ENCODE measurements at places on chromosomes 11 and 22. TPM values are rescaled to one million over a fixed set of nuclear protein-coding genes. Genes with fewer than 3 reads are reported as not detected.

Gene KIF18A
- total RNA-seq = 0.52 TPM

- DNase-seq = peak; percentile 48
- no peaks in the 10 kb centered on the region for H3K27me3 ChIP-seq
- H3K27ac ChIP-seq = no peak overlapping the region
- H3K36me3 ChIP-seq = no peaks in the 10 kb centered on the region
Measured at GRCh38 chr11:123137431-123138224, 57.4 kb downstream of the CLMP start.

DNA sequence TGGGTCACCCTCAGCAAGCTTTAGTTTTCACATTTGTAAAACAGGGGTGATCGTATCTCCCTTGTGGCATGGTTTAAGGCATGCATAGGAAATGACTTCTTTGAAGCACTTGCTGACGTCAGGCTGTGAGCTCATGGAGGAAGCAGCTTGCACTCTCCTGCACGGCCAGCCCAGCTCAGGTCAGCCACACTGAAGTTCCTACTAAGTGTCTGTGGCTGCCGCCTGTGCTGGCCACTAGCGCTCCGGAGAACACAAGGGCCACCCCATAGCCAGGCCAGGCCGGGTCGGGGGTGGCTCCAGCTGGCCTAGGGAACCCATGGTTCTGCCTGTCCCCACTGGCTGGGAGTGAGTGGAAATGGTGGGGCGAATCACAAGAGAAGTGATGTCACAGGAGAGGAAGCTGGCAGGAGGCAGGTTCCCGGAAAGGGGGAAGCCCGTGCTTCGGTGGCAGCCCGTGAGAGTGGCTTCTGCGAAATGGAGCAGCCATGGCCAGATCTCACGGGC lies 28.2 kb downstream of the KCTD17 start:
- H3K4me3 ChIP-seq = no peak overlapping the region
- no peaks in the 10 kb centered on the region for H3K4me1 ChIP-seq
- no peak overlapping the region for H3K27ac ChIP-seq
- no peaks in the 10 kb centered on the region for H3K27me3 ChIP-seq
- H3K36me3 ChIP-seq = no peaks in the 10 kb centered on the region

DNA sequence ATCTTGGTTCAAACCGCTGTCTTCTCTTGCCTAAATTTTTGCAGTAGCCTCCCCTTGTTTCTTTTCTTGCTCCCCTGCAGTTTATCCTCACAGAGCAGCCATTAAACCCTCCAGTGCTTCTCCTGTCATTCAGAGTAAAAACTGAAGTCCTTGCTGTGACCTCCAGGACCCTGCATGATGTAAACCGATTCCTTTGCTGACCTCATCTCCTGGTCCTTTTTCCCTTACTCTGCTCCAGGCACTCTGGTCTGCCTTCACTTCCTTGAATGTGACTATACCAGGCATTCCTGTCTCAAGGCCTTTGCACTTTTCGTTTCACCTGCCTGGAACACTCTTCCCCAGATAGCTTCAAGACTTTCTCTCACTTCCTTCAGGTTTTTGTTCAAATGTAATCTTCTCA lies 152.0 kb downstream of the WNT11 start:
- no peaks in the 10 kb centered on the region for H3K4me1 ChIP-seq
- H3K27me3 ChIP-seq = no peaks in the 10 kb centered on the region
- H3K36me3 ChIP-seq = no peaks in the 10 kb centered on the region
- H3K4me3 ChIP-seq = no peak overlapping the region

GRCh38 chr11:100682247-100682969 lies 4.7 kb upstream of the ARHGAP42 start:
- H3K4me1 ChIP-seq = peaks cover 6% of the 10 kb centered on the region
- H3K4me3 ChIP-seq = no peak overlapping the region
- no peak for DNase-seq
- no peak overlapping the region for H3K27ac ChIP-seq
- H3K27me3 ChIP-seq = no peaks in the 10 kb centered on the region

GRCh38 chr11:74138021-74138420 lies 32.8 kb downstream of the C2CD3 start:
- no peak overlapping the region for H3K4me3 ChIP-seq
- H3K27me3 ChIP-seq = no peaks in the 10 kb centered on the region
- peaks cover 8% of the 10 kb centered on the region for H3K4me1 ChIP-seq
- H3K36me3 ChIP-seq = no peaks in the 10 kb centered on the region

DNA sequence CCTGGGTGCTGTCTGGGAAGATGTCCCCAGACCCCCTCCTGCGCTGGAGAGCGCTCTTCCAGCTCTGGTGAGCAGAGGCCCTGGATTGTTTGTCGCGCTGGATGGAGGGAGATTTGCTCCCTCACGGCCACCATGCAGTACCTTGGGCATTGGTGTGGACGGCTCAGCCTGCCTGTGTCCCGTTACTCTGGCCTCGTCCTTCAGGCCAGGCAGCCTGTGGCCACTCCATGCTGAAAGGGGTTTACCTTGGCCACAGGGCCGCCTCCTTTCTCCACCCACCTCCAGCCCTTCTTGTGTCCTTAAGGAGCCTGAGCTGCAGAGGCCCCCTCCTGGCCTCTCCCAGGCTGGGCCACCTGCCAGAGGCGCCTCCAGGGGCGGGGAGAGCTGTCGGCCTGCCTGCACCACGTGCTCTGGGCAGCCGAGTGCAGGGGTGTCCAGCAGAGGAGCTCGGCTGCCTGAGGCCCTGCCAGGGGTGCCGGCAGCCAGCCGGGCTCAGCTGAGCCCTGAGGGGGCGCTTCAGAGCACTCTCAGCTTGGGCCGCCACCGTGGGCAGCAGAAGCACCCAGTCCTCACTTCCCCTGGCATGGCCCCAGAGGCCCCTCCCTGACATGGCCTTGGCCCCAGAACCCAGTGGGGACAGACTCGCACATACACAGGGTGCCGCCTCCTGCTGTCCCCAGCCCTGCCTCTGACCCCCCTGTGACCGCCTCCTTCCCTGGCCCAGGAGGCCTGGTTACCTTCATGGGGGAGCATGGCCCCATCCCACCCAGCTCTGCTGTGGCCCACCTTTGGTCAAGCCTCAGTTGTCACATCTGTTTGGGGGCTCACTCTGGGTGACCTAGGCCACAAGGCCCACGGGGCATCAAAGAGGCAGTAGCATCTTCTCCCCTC lies 3.4 kb downstream of the CCND1 start:
- no peaks in the 10 kb centered on the region for H3K36me3 ChIP-seq
- H3K27ac ChIP-seq = peak overlapping the region; percentile 79
- peak; percentile 74 for DNase-seq
- no peak overlapping the region for H3K4me3 ChIP-seq
- H3K4me1 ChIP-seq = peaks cover 59% of the 10 kb centered on the region
- peaks cover 8% of the 10 kb centered on the region for H3K27me3 ChIP-seq

Gene JAML
- total RNA-seq = 4.9 TPM

Gene CNGA4
- total RNA-seq = not detected
